ENCODE measurements at places on chromosomes 4 and X.

GRCh38 chr4:115674485-115674884, 561.1 kb upstream of the NDST4 start:
- no peak for DNase-seq

GRCh38 chrX:84830836-84831235, 172.8 kb upstream of the APOOL start:
- peak; percentile 82 for DNase-seq

DNA sequence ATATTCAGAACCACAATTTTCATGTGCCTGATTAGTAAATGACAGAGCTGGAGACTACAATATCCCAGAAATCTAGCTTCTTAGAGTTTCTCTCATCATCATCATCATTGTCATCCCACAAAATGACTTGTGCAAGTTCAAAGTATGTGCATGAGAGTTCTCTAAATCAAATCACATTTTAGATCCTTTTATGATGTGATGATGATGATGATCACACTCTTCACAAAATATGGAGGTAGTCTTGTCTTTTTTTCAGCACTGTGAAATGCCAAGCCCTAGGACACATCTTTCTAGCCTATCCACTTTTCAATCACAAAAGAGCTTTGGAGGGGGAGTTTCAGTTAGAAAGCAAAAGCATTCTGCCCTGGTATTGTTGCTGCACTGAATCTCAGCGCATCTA, 7.4 kb downstream of the MBNL3 start:
- no peak for DNase-seq

GRCh38 chr4:75169427-75169826, 236.5 kb downstream of the PARM1 start:
- no peak for DNase-seq

DNA sequence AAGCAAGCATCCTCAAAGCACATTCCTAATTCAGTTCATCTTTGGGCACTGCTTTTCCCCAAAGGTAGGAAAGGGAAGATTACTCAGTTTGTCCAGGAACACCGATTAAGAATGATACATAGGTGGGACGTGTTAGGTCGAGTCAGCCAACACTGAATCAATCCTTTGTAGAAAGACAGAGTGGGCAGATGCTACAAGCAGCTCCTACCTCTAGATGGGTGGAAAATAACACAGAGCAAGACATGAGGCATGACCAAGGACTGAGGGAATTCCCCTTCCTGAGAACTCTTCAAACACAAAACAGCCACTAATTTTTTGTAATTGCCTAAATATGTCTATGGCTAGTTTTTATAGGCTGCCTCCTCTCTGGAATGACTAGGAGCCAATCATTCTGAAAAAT, 331.7 kb downstream of the HNRNPD start:
- no peak for DNase-seq

DNA sequence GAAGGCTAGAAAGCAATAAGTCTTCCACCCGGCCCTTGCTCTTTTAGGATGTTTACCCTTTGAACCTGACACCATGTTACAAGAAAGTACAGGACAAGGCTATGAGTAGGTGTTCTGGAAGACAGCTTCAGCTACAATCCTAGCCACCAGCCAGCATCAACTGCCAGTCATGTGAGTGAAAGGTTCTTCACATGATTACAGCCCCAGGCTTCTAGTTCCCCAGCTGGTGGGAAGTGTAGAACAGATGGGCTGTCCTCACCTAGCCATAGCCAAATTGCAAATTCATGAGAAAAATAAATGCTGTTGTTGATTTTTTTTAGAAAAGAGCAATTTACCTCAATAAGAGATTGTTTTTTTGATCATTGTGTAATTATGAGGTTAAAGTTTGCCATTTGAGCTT, 60.8 kb downstream of the GRXCR1 start:
- no peak for DNase-seq

GRCh38 chr4:168515222-168516011, 18.6 kb downstream of the PALLD start:
- peak; percentile 33 for DNase-seq

- DNase-seq, result no peak
Observed at GRCh38 chr4:4800646-4801408, 58.6 kb upstream of the MSX1 start.

DNA sequence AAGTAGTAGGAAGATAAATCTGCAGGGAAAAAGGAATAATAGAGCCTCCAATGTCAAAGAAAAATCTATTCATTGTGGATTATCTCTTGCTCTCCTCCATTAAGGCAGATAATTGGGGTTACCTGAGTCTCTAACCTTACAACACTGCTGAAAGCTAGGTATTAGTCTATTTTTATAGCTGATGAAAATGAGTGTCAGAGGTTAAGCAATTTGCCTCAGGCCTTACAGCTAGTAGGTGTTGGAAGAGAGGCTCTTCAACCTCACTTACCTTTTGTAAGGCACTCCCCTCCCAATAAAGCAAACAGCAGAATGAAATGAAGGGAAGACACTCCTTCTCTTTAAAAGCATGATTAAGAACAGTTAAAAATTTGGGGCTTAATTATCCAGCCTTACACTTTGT, 45.4 kb upstream of the GAB1 start:
- no peak for DNase-seq

GRCh38 chr4:87033902-87034301, 99.1 kb downstream of the AFF1 start:
- DNase-seq, result no peak

DNA sequence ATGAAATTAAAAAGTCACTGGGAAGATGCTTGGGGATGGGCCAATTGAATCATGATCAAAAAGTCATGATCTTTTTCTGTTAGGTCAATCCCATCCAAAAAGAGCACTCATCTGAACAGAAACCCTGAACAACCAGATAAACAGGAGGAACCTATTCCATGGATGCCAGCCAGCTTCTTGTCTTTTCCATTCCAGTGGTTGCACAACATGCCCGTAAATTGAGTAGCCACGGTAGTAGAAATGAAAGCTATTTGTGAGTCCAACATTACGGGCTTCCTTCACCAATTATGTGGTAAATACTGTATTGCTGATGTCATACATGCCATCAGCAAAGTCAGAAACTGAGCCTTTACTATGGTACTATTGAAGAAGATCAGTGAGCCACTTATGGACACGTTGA, 982.4 kb upstream of the HS3ST1 start:
- no peak for DNase-seq

- DNase-seq, result no peak
Observed at GRCh38 chrX:40006106-40007017, 91.4 kb downstream of the BCOR start.

GRCh38 chrX:30791296-30792278, 97.5 kb downstream of the TAB3 start:
- DNase-seq, result no peak

- DNase-seq, result no peak
Observed at GRCh38 chr4:108742451-108743420, 20.1 kb downstream of the ETNPPL start.

- no peak for DNase-seq
Observed at GRCh38 chr4:168880072-168880675, 129.9 kb downstream of the CBR4 start.

- no peak for DNase-seq
Observed at GRCh38 chr4:86586160-86586572, 7.9 kb upstream of the PTPN13 start.

GRCh38 chr4:159071178-159071968, 31.5 kb upstream of the RAPGEF2 start:
- no peak for DNase-seq

DNA sequence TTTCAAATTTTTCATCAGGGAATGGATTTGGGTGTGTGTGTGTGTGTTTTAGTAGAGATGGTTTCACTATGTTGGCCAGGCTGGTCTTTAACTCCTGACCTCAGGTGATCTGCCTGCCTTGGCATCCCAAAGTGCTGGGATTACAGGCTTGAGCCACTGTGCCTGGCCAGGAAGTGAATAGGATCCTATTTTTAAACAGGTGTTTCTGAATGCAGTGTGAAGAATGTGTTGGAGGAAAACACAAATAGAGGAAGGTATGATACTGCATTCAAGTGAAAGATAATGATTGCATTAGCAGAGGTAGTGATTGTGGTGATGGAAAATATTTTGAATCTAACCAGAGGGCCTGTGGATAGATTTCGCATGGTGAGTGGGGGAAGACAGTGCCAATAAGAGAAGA, 189.6 kb downstream of the TENM3 start:
- no peak for DNase-seq

GRCh38 chr4:76585897-76586360, 150.9 kb downstream of the SHROOM3 start:
- peak; percentile 49 for DNase-seq

GRCh38 chr4:137359691-137360315, 172.5 kb downstream of the PCDH18 start:
- DNase-seq, result no peak

DNA sequence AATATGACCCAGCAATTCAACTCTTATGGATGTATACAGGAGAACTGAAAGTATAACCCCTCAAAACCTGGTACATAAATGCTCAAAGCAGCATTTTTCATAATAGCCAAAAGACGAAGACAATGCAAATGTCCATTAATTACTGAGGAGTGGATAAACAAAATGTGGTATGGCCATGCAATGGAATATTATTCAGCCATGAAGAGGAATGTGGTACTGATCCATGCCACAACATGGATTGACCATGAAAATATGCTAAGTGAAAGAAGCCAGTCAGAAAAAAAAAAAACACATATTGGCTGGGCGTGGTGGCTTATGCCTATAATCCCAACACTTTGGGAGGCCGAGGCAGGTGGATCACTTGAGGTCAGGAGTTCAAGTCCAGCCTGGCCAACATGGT, 74.5 kb upstream of the PLS3 start:
- DNase-seq, result no peak

DNA sequence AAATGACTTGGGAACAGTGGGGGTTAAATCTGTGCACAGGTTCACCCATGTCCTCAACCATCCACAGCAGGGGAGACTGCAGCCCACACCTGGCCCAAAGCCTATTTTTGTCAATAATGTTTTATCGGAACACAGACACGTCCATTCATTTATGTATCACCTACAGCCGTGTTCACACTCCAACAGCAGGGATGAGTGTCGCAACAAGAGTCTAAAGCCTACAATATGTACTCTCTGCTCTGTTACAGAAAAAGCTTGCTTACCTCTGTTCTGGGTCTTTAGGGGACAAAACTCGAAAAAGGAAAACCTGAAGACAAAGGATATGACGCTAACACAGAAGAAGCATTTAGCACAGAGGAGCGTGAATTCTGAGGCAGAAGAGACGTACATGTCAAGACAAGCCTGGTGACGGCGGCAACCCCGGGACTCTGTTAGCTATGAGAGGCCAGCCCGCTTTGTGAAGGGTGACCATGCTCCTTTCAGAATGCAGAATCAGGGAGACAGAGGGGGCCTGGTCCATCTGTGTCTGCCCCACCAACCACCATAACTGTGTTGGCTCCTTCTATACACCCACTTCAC, 45.5 kb downstream of the AFAP1 start:
- no peak for DNase-seq

- DNase-seq, result no peak
Observed at GRCh38 chrX:152537373-152537772, 86.3 kb upstream of the GABRA3 start.

DNA sequence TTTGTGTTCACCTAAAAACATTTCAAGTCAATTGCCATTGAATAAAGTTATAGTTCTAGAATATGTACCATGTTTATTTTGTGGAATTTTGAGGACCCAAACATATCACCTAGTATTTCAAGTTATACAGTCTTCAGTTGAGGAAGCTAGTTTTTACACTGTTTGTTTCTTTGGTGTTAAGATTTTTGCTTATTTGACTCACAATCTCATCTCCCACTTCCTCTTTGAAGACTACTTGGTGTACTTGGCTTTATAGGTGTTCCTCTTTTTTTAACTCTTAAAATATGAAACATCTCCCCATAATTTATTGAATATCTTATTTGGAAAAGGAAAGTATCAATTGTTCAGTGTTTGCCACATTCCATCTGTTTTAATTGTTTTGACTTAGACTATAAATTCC, 675.4 kb downstream of the RAPGEF2 start:
- no peak for DNase-seq

DNA sequence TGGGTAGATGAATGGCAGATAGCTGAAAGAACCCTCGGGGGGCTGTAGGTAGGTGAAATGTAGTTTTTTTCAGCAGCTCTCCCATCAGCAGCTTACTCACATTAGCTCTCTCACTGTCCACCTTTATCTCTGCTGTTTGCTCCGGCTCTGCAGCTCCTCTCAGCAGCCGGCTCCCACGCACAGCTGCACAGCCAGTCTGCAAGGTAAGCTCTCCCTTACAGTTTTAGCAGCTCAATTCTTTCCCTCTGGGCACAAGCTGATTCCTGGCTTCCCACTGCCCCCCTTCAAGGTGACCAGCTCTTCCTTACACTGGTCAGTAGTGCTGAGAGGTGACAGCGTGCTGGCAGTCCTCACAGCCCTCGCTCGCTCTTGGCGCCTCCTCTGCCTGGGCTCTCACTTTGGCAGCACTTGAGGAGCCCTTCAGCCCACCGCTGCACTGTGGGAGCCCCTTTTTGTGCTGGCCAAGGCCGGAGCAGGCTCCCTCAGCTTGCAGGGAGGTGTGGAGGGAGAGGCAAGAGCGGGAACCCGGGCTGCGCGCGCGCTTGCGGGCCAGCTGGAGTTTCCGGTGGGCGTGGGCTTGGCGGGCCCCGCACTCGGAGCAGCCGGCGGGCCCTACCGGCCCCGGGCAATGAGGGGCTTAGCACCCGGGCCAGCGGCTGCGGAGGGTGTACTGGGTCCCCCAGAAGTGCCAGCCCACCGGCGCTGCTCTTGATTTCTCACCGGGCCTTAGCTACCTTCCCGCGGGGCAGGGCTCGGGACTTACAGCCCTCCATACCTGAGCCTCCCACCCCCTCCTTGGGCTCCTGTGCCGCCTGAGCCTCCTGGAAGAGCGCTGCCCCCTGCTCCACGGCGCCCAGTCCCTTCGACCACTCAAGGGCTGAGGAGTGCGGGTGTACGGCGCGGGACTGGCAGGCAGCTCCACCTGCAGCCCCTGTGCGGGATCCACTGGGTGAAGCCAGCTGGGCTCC, 393.6 kb downstream of the CENPC start:
- no peak for DNase-seq

DNA sequence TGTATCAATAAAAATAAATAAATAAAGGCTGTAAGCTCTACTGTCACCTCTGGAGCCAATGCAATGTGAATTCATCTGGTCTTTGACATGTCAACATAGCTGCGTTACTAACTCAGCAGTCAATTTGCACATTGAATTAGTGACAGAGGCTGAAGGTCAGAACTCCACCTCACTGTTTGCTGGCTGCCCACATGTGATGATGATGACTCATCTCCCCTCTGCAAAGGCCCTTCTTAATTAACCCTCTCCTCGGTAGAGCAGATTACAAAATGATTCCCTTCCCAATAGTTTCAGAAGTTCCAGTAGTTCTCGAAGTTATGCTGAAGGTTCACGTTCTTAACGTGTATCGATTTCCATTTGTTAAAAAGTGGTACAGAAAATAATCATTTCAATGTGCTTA, 1626.0 kb upstream of the TENM3 start:
- no peak for DNase-seq

GRCh38 chrX:153981771-153982533, 9.4 kb downstream of the TMEM187 start:
- DNase-seq, result no peak

DNA sequence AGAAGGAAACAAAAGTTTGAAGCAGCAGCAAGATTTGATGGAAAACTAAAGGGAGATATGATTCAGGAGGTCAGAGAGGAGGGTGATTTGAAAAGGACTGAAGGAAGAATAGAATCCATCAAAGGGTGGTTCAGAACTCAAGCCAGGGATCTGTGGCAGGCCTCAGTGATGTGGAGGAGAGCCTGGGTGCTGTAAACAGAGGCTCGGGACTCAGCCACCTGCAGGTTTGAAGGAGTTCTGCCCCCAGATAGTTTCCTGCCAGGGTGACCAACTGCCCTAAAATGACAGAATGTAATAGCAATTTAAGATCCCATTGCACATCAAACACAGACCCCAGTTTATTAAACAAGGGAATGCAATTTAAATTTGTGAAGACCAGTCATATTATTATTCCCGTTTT, 204.0 kb upstream of the FAT1 start:
- no peak for DNase-seq

GRCh38 chr4:138659812-138660316, 355.7 kb upstream of the NOCT start:
- DNase-seq, result peak; percentile 16

All from NCI-H2081 treated with DMSO at 0.1 percent for 48 hours (cell line).